ENCODE measurements at places on chromosomes 3 and 15. TPM values are rescaled to one million over a fixed set of nuclear protein-coding genes. Genes with fewer than 3 reads are reported as not detected.

PLA2G4D gene
- not detected for total RNA-seq

MOBP gene
- not detected for total RNA-seq

MYEF2 gene
- total RNA-seq = 25.4 TPM

PDZRN3 gene
- not detected for total RNA-seq

USP50 gene
- not detected for total RNA-seq

CASR gene
- not detected for total RNA-seq

ALG3 gene
- 38.1 TPM for total RNA-seq

ADGRG7 gene
- total RNA-seq = 26.5 TPM

TF gene
- 0.03 TPM for total RNA-seq

XCR1 gene
- total RNA-seq = not detected

PATL2 gene
- 27.4 TPM for total RNA-seq

SERPINI1 gene
- total RNA-seq = 1.7 TPM

PDIA3 gene
- total RNA-seq = 306 TPM

- DNase-seq = no peak
These were observed 564.6 kb downstream of the MFSD1 start for GRCh38 chr3:159366476-159366875.

- no peak for DNase-seq
These were observed 48.8 kb downstream of the SENP7 start for GRCh38 chr3:101464235-101464634.

- DNase-seq = no peak
These were observed 22.6 kb upstream of the RBP1 start for GRCh38 chr3:139561959-139562676.

- DNase-seq = no peak
These were observed 290.4 kb upstream of the C2CD4B start for GRCh38 chr15:62455441-62455921.

- DNase-seq = no peak
These were observed 7.1 kb downstream of the ISLR2 start for GRCh38 chr15:74137537-74137894.

DNA sequence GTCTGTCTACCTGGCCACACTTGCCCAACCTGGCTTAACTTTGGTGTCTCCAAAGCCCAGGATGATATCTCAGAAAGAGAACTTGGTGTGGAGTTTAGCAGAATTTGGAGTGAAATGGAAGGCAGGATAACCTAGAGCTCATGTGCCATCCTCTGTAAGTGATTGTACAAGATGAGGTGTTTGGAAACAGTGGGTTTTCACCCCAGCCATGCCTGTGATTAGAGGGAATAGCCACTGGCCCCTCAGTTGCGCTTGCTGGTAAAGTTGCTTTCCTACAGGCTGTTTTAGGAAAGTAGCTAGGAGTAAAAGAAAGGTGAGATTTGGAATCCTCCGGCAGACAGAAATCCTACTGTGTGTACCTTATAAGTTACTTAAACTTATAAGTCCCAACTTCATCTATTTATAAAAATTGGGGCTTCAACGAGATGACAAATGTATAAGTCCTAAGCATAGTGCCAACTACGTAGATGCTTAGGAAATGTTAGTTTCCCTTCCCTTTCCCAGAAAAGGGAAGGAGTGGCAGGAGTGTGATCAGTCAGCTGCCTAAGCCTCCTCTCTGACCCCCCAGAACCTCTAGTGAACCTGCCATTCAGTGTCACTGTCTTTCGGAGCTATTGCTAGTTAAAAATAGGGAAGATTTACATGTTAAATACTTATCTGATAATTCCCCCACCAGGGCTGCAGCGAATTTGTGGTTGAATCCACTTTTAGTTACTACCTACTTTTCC lies 13.4 kb upstream of the BMF start:
- no peak for DNase-seq

DNA sequence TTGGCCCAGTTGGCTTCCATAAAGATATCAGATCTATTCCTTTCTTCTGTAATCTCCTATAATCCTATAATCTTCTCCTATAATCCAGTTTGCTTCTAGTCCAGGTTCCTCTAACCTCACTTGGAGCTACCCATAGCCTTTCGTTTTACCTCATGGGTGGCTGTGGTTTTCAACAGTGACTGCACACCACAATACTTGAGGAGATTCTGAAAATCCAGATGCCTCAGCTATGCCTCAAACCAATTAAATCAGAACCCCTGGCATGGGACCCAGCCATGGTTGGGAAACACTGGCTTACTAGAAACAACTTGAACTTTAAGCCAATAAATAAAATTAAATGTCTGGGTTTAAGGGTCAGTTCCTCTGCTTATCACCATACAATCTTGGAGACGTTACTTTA lies 86.1 kb upstream of the NTRK3 start:
- DNase-seq = no peak

GRCh38 chr15:90564051-90564450 lies 34.3 kb downstream of the CRTC3 start:
- DNase-seq = no peak

DNA sequence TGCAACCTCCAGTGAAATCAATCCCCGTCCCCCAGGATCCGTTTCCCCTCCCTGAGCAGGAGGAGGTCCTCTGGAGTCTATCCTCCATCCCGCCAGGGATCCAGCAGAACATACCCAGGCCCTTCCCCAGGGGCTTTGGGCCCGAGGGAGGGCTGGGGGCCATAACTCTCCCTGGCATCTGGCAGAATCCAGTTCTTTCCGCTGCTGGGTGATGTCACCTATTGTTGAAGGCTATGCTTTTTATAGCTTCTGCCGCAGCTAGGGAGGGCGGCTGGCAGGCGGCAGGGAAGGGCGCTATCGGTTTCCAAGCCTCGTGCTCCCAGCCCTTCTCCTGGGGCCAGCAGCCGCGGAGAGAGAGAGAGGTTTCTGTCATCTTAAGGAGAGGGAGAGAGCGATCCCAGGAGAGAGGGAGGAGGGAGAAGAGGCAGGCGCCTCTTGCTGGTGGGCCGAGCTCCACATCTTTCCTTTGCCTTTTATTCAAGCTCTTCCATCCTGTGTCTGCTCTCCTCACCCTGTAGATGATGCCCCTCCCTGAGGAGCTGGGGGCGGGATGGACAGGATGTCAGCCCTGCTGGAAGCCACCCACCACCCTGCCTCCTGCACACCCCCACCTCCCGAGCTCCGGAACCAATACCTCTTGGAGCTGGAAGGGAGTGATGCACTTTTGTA lies 120.1 kb downstream of the ANP32A start:
- no peak for DNase-seq

GRCh38 chr15:38411902-38412301 lies 42.0 kb upstream of the FAM98B start:
- no peak for DNase-seq

DNA sequence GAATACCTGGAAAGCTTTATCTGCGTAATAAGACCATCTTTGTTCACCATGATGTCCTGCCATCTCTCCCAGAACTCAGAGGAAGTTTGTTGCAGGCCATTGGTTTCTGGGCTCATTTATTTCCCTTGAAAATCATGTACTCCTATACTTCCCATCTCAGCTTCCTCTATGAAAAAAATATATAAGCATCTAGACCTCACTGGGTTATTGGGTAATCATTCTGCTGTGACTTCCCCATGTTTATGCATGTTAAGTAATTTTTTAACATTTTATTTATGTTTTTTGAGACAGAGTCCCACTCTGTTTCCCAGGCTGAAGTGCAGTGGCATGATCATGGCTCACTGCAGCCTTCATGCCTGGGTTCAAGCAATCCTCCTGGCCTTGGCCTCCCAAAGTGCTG lies 184.5 kb downstream of the ZPLD1 start:
- no peak for DNase-seq

DNA sequence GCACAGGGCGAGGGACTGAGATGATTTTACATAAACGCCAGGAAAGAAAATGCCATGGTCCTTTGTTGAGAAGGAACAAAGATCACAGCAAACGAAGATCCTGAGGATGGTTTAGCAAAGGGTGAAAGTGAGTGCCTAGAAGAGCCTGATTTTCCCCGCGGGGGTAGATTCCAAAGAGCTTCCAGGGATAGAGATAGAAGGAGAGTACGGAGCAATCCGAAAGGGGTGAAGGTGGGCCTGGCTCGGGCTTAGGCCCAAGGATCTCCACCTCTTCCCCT lies 977 bp downstream of the CDC25A start:
- no peak for DNase-seq

DNA sequence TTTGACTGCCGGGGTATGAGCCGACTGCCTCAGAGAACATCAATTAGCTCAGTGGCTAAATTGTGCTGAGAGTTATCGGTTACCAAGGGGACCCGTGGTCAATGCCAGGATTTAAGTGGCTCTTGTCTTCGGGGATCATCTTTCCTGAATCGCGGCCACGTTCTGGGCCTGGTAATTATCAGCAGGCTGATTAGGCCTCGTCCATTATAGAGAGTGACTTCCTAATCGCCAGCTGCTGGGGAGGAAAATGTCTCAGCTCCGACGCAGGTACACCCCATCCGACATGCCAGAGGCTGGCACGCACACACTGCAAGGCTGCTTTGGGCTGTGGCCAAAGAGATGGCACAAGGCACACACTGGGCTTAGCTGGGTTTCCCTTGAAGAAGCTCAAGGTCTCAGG lies 10.6 kb downstream of the TRH start:
- no peak for DNase-seq

DNA sequence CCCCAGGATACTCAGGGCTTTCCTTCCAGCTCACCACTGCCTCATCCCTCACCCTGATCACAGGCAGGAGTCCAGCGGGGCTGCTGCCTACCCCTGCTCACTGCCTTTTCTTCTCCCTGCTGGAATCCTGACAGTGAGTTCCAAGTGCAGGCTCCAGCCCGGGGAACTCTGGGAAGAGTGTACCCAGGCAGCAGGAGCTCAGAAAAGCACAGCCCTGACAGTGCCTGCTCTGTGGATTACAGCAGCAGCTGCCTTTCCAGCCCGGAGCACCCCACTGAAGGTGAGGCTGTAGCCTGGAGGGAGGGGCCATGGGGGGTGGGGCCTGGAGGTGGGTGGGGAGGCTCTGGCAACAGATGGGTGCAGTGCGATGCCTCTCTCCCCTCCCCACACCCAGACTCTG lies 6.1 kb upstream of the JMJD7 start:
- no peak for DNase-seq

DNA sequence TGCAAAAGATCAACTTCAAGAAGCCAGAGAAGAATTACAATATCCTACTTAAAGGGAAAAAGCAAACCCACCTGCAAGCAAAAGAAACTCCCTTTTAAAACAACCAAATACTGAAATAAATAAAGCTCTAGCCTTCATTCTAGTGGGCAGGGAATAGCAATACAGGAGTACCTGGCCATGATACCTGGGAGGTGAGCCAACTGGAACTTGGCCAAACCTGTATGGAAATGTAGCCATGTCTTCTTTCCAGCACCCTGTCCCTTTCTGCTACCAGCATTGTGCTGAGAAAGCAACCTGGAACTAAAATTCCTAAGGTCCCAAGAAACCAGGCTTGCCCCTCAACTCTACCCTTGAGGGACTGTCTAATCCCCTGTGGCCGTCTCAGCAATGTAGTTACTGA lies 530.0 kb downstream of the EPHB1 start:
- DNase-seq = no peak

- DNase-seq = no peak
These were observed 875.9 kb upstream of the NR2F2 start for GRCh38 chr15:95454403-95455262.

- no peak for DNase-seq
These were observed 6.9 kb downstream of the HEXA start for GRCh38 chr15:72368899-72369298.

DNA sequence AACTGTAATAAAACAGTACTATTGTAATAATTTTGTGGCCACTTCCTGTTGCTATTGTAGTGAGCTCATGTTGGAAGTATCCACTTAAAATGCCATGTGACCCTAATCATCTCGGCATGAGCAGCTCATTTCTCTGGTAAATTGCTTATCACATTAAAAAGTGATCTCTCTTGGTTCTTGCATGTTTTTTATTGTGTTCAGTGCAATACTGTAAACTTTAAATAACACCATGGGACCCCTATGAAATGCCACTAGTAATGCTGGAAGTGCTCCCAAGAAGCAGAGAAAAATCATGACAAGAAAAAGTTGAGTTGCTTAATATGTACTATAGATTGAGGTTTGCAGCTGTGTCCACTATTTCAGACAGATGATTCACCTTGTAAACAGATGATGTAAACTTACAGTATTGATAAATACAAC lies 45.6 kb downstream of the NMD3 start:
- DNase-seq = no peak

DNA sequence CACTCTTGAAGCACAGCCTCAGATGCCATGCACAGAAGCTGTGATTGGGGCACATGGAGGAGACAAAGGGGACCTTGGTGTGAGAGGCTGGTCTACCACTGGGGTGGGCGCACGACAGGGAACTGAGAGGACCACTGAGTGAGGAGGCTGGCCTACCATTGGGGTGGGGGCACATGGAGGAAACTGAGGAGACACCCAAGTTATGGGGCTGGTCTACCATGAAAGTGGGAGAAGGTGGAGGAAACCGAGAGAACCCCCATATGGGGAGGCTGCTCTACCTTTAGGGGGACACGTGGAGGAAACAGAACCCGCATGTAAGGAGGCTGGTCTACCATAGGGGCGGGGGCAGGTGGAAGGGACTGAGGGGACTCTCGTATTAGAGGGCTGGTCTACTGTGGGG lies 153.4 kb downstream of the FBLN2 start:
- no peak for DNase-seq

- DNase-seq = no peak
These were observed 277 bp downstream of the SIAH2 start for GRCh38 chr3:150762662-150763121.

DNA sequence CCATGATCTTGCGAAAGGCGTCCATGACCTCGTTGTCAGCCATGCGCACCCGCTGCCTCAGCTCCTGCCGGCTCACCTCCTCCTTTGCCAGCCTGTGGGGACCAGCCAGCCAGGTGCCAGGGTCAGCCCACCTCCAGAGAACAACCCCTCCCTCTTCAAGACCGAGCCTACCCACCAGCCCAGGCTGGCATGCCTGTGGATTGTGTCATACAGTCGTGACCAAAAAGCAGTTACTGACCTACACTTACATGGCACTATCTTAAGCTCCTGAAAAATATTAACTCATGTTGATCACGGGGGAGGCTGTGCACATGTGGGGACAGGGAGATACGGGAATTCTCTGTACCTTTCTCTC lies 10.7 kb upstream of the CAMK1 start:
- DNase-seq = no peak

DNA sequence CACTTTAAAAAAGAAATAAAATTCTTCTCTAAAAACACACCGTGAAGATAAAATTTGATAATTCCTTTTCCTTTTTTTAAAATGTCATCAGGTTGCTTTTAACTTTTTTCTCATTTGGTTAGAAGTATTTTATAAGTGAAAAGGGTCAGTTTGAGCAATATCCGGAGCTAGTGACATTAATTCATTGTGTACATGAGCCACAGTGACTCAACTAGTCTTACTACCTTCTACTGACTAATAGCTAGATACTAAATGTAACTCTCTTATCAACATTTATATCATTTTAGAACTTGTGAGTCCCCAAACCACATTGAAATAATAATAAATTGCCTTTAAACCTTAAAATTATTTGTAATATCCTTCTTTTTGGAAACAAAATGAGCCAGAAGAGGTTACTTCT lies 101.2 kb upstream of the ZBTB20 start:
- DNase-seq = no peak

DNA sequence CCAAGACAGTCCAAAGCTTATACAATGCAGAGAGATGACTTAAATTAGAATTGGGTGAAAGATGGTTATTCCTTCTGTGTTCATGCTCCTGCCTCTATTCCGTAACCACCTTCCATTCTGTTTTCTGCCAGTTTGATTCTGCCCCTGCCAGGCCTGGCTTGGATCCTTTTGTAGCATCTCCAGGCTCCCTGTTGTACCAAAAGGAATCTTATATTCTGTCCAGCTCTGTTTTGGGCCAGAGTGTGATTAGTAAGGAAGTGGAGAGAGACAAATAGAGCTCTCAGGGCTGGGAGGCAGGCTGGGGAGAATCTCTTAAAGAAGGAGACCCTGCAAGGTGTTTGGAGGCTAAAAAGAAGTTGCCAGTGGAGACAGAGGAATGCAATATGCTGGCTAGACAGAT lies 63.8 kb downstream of the KCNAB1 start:
- no peak for DNase-seq

All from activated CD8-positive, alpha-beta T cell treated with anti-CD3 and anti-CD28 coated beads, Interleukin-2, amount 10 ng/mL, durations not matched to agents 7 days and 5 days (primary cell).